Stimulated activated CD4-positive, alpha-beta T cell treated with anti-CD3 and anti-CD28 coated beads, TNF-alpha, amount 100 ng/mL, for 24 hours (primary cell): ENCODE measurements at places on chromosomes 12 and 14.

GRCh38 chr12:54549774-54550451 is 512 bp downstream of the PDE1B start:
- DNase-seq: peak; percentile 42

GRCh38 chr12:68534108-68534507 is 76.6 kb upstream of the RAP1B start:
- no peak for DNase-seq

- DNase-seq: no peak
Observed at GRCh38 chr14:63596998-63597658, 44.5 kb downstream of the WDR89 start.

DNA sequence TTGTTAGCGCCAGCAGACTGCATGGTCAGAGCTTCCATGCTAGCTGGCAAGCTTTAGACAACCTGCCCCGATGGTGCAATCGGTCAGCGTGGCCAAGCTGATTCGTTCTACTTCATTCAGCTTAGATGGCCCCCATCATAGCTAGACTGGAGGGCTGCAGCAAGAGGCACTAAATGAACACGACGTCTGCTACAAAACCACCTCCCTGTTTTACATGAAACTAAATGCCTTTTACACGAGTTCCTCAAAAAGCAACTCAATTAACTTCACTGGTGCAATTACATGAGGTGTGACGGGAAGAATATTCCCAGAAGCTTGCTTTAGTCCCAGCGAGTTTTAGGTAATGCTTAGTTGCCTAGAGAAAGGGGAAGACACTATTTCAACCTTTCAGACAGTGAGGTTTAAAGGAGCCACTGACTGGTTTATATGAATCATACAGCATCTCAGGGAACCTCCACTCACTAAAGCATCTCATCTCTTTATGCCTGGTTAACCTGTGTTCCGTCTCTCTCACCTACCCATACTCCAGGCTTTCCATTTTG is 8.4 kb downstream of the NIN start:
- DNase-seq: no peak

DNA sequence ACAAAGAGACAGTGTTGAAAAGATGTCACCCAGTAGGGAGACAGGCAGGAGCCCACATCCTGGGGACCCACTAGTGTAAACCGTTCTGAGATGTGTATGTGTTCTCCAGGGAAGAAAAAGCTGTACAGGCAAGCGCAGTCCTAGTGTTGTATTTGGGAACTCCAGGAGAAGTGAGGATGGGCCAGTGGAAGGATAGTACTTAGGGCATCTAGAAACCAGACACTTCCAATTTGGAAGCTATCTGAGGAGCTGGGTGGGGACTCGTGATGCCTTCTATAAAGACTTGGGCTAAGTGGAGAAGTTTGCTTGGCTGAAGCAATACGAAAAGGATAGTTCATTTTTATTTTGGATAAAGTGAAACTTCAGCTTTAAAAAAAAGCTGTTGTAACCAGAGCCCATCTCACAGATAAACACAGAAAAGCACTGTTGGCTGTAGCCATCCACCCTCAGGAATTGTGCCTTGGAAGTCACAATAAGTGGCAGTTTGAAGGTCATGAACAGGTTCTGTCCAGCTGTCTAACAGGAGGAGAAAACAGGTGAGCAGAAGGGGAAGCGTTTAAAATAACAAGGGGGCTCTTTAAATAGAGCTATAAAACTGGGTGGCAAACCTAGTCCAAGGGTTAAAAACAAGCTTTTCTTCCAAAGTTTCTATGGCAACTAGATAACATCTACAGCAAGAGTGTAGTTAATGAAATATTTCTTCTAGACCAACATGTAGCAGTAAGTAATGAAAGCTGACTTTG is 108.0 kb upstream of the ARHGAP5 start:
- DNase-seq: no peak

- DNase-seq: no peak
Observed at GRCh38 chr12:50799908-50800307, 36.0 kb downstream of the ATF1 start.

- no peak for DNase-seq
Observed at GRCh38 chr12:39329018-39329417, 113.9 kb downstream of the KIF21A start.

DNA sequence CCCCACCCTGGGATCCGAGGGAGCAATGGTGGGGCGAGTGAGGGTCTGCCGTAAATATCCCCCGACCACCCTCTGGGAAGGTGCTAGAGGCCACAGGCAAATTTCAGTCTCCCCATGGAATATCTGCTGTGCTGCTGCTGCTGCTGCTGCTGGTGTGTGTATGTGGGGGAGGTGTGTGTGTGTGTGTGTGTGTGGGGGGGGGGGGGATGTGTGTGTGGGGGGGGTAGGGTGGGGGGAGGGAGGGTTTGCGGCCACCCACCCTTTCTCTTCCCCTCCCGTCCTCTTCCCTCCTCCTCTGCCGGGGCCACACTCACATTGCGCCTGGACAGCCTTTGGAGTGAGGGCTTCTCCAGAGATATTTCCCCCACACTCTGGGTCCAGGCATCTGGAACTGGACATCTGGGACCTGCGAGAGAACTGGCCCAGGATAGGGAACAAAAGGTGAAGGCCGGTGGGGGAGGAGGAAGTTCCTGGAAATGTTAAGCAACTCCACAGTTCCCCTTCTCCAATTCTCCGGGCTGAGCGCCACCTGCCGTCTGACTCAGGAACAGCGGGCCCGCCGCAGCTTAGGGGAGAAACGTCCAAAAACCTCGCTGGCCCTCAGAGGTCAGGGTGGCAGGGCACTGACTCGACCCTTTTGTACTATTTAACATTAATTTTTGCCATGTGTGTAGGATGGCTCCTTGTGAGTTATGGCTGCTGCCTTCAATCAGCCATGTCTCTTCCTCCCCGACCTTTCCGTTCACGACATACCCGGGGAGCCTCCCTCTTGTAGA is at the start of gene C1RL:
C1RL (minus strand) TSS at position 419 of the 776 bp plus-strand sequence; CDS start at position 385, 34 bp downstream.
- peak; percentile 65 for DNase-seq

DNA sequence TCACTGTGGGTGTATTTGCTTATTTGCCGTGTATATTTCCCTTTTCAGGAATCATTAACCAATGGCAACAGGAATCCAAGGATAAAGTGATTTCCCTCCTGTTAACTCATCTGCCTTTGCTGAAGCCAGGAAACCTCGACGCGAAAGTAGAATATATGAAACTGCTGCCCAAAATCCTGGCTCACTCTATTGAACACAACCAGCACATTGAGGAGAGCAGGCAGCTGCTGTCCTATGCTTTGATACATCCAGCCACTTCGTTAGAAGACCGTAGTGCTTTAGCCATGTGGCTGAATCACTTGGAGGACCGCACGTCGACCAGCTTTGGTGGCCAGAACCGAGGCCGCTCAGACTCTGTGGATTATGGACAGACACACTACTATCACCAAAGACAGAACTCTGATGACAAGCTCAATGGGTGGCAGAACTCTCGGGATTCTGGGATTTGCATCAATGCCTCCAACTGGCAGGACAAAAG is 135.1 kb downstream of the SAMD4A start:
- no peak for DNase-seq
